GM23338 (cell line): ENCODE measurements at places on chromosomes 3 and 15. TPM values are rescaled to one million over a fixed set of nuclear protein-coding genes. Genes with fewer than 3 reads are reported as not detected.

The MYL3 gene
- polyA plus RNA-seq, result 1.0 TPM in 1 of 2 replicates, not detected in the other

The CD86 gene
- not detected in 2 replicates for polyA plus RNA-seq

The ITIH3 gene
- not detected in 2 replicates for polyA plus RNA-seq

The MITF gene
- polyA plus RNA-seq, result 1.5 and 2.4 TPM in 2 replicates

The USP4 gene
- polyA plus RNA-seq, result 20.3 and 27.8 TPM in 2 replicates

The CTXND1 gene
- 0.05 TPM in 1 of 2 replicates, not detected in the other for polyA plus RNA-seq

The ZXDC gene
- polyA plus RNA-seq, result 5.7 and 6.5 TPM in 2 replicates

The POLG gene
- polyA plus RNA-seq, result 28.8 and 29.0 TPM in 2 replicates

The SAMD7 gene
- polyA plus RNA-seq, result not detected in 2 replicates

The DOCK3 gene
- polyA plus RNA-seq, result 2.2 and 2.4 TPM in 2 replicates

The NPAP1 gene
- 0.10 TPM in 2 replicates for polyA plus RNA-seq

The GCSAM gene
- 0.73 and 0.86 TPM in 2 replicates for polyA plus RNA-seq

The CX3CR1 gene
- polyA plus RNA-seq, result 0.42 TPM in 1 of 2 replicates, not detected in the other

The EOMES gene
- polyA plus RNA-seq, result 0.10 TPM in 2 replicates

The ZNF619 gene
- 1.3 and 1.4 TPM in 2 replicates for polyA plus RNA-seq

The CORO2B gene
- polyA plus RNA-seq, result 1.4 and 1.6 TPM in 2 replicates

The SMCO1 gene
- polyA plus RNA-seq, result not detected in 2 replicates

The CLCN2 gene
- 5.4 and 7.0 TPM in 2 replicates for polyA plus RNA-seq

The CCK gene
- 3.1 and 3.3 TPM in 2 replicates for polyA plus RNA-seq

The ARNT2 gene
- polyA plus RNA-seq, result 3.9 and 4.6 TPM in 2 replicates

The DPPA4 gene
- 546 and 574 TPM in 2 replicates for polyA plus RNA-seq

The MGLL gene
- polyA plus RNA-seq, result 0.71 and 1.3 TPM in 2 replicates

The OGG1 gene
- polyA plus RNA-seq, result 17.4 and 20.6 TPM in 2 replicates

The TMEM40 gene
- 0.48 and 0.56 TPM in 2 replicates for polyA plus RNA-seq

The ZBED2 gene
- polyA plus RNA-seq, result not detected in 2 replicates

The ZFYVE19 gene
- polyA plus RNA-seq, result 8.5 and 9.8 TPM in 2 replicates

The MAP6D1 gene
- 1.1 and 2.6 TPM in 2 replicates for polyA plus RNA-seq

The BSN gene
- 0.38 and 0.50 TPM in 2 replicates for polyA plus RNA-seq

The ANKRD34C gene
- not detected in 2 replicates for polyA plus RNA-seq

The GATA2 gene
- polyA plus RNA-seq, result 0.37 and 0.52 TPM in 2 replicates

The AP3B2 gene
- 9.5 and 9.8 TPM in 2 replicates for polyA plus RNA-seq

The DET1 gene
- polyA plus RNA-seq, result 4.2 and 5.5 TPM in 2 replicates

The KBTBD13 gene
- polyA plus RNA-seq, result 0.09 TPM in 1 of 2 replicates, not detected in the other

The CADPS gene
- polyA plus RNA-seq, result 9.5 and 14.7 TPM in 2 replicates

The ISG20 gene
- polyA plus RNA-seq, result 3.2 and 4.9 TPM in 2 replicates

The TM4SF1 gene
- polyA plus RNA-seq, result 0.49 and 0.74 TPM in 2 replicates

The DUOXA2 gene
- not detected in 2 replicates for polyA plus RNA-seq
